Testis (tissue), 5 donors: ENCODE measurements at places on chromosomes 12 and 14. TPM values are rescaled to one million over a fixed set of nuclear protein-coding genes. Genes with fewer than 3 reads are reported as not detected.

DNA sequence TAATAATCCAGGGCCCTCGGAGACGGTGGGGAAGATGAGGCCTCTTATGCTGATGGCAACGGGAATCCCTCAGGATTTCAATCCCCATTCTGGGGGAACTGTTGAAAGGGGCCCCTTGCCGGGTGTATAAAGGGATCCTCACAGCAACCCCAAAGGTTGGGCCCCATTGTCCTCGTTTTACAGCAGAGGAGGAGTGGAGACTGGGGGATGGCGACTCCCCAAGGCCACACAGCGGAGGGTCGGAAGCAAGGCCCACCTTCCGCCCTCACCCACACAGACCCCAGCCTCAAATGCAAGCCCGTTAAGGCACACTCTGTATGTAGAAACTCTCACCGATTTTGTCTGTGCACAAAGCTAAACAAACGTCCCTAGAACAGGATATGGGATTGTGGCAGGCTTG, 327.9 kb upstream of the DIO3 start:
- no peak for DNase-seq

GRCh38 chr14:51357250-51357649, 117.2 kb downstream of the TMX1 start:
- no peak for DNase-seq

DNA sequence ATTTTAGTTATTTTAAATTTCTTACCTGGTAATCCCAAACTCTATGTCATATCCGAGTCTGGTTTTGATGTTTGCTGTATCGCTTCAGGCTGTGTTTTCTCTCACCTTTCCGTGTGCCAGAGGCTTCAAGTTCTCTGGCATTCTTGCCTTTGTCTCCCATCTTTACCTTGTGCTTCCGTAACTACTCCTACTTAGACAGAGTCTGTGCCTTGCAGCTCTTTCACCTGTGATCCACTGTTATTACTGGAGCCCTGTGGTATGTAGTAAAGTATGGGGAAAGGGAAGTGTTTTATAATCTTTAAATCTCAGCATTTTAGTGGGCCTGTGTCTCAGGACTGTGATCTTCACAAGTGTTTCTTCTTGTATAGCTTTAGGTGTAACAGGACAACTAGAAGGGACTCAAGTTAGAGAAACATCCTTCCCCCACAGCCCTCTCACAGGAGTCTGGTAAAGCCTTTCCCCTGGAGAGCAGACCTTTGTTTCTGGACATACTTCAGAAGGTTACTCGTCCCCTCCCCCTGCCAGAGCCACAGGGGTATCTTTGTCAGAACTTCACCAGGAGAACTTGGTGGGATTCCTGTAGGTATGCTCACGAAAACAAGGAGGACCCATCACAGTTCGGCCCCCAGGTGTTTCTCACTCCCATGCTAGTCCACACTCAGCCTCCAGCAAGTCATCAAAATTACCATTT, 11.1 kb downstream of the IFNG start:
- DNase-seq = no peak

DNA sequence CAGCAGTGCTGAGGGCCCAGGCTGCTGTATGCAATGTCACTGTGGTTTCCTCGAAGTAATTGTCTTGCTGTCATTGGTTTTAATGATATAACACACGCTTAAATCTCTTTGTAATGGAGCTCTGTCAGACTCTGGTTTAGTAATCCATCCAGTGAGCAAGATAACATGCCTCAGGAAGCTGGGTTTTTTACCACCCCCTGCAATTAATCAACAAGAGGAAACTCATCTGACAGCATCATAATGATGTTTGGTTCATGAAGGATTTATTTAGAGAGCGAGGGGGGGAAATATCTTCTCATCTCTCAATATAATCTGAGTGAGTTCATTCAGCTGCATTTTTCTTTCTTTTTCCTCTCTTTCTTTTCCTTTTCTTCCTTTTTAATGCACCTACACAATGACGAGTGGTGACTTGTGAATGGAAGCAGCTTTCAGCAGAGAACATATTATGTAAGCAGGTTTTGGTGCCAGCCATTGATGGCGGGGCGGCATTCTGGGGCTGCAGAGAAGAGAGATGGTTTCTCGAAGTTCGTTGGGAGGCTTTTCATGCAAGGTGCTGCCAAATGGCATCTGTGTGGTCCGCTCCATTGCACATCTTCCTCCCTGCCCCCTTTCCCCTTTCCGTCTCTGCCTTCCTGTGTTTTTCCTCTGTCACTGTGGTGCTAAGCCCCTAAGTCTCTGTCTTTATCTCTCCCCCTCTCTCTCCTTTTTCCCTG, 6.7 kb downstream of the RPH3A start:
- no peak for DNase-seq

GRCh38 chr12:58081488-58081887, 140.1 kb downstream of the ATP23 start:
- DNase-seq = no peak

Gene FIGNL2
- 2.1 TPM for total RNA-seq
